ENCODE measurements at places on chromosomes 4 and X.

- DNase-seq = no peak
Measured at GRCh38 chr4:38672397-38673129, 8.6 kb downstream of the KLF3 start.

- no peak for DNase-seq
Measured at GRCh38 chr4:112726041-112726440, 89.1 kb downstream of the LARP7 start.

- no peak for DNase-seq
Measured at GRCh38 chr4:100117750-100118149, 72.5 kb downstream of the DDIT4L start.

GRCh38 chrX:76147106-76147505 lies 25.8 kb upstream of the PBDC1 start:
- DNase-seq = no peak

- DNase-seq = no peak
Measured at GRCh38 chr4:56123051-56123450, 174.3 kb downstream of the CEP135 start.

GRCh38 chrX:120749141-120749846 lies 119.4 kb upstream of the C1GALT1C1 start:
- peak; percentile 73 for DNase-seq

DNA sequence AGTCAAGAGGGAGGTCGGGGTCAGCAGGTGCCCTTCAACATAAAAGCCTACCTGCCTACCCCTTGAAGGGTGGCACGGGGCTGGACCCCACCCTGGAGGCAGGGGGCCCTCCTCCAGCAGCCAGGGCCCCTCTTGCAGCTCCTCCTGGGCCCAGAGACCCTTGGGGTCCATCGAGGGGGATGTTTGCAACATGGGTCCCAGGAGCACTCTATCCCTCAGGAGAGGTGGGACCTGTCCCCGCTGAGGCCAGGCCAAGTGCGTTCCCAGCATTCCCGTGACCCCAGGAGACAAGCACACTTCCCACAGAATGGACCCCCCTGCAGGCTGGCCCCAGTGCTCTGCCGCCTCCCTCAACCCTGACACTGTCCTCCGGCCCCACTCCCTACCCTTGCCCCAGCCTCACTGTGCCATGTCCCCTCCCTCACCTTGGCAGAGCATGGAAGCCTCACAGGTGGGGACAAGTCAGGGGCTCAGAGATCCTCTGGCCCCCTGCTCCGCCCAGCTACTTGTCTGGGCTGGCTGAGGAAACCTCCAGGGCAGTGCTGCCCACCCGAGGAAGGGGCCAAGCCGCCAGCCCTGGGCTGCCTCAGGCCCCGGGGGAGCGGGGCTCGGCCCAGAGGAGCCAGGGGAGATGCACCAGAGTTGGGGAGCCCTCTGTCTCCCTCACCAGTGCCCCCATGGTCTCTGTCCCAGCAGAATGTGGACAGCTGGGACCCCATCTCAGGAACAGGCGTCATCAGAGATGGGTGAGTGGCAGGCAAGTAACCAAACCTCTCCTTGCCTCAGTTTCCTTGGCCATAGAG lies 2.2 kb downstream of the MXD4 start:
- DNase-seq = no peak

GRCh38 chr4:180152831-180153230 lies 2090.4 kb upstream of the TENM3 start:
- no peak for DNase-seq

GRCh38 chr4:90585961-90586360 lies 458.8 kb downstream of the CCSER1 start:
- DNase-seq = no peak

GRCh38 chr4:68176500-68176899 lies 46.8 kb upstream of the TMPRSS11F start:
- DNase-seq = peak; percentile 8

DNA sequence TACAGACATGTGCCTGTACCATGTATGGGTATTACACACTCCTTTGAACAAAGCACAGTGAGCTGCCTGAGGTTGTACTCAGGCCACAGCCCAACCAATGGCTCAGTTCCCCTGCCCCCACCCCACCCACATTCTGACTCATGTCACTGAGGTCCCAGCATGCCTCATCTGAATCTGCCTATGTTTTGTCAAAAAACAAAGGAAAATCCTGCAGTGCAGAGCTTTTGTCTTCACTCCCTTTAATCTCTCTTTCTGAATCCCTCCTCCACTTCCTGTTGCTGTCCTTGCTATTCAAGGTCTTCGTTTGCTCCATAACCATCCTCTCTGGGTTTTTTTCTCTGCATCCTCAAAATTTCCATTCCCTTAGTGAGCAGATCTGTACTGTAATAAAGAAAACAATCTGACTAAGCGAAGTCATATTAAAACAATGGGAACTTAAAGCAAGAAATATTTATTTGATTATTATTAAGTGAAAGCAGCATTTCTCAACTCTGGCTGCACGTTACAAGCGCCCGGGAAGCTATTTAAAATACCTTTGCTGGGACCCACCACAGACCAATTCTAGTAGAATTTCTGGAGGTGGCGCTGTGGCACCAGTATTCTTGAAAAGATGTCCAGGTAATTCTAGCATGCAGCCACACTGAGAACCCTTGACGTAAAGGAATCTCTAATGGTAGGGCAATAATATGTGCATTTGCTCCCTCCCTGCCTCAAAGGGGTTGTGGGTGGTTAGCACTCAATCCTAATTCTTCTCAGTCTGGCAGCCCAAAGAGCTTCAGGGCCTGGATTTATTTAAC lies 8.7 kb downstream of the GUCY2F start:
- DNase-seq = peak; percentile 2

- DNase-seq = no peak
Measured at GRCh38 chrX:135982860-135983259, 2.4 kb upstream of the SLC9A6 start.

GRCh38 chr4:66991521-66991920 lies 553.8 kb downstream of the CENPC start:
- DNase-seq = no peak

- no peak for DNase-seq
Measured at GRCh38 chrX:259692-260355, 21.4 kb upstream of the PLCXD1 start.

- DNase-seq = no peak
Measured at GRCh38 chr4:8103421-8104390, 54.9 kb downstream of the ABLIM2 start.

DNA sequence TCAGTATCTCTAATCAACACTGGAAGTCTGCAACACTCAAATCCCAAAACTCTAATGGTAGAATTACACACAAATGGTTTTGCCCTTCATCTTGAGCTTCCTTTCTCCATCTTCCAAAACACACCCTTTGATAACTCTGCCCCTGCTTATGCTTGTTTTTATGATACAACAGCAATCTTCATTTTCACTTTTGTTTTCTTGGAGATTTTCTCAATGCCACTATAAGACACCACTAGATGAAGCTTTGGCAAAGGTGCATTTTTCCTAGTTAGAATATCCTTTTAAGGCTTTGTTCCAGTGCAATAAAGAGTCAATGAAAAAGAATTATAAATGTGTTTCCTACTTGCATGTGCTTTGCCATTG lies 472.4 kb upstream of the NWD2 start:
- DNase-seq = no peak

DNA sequence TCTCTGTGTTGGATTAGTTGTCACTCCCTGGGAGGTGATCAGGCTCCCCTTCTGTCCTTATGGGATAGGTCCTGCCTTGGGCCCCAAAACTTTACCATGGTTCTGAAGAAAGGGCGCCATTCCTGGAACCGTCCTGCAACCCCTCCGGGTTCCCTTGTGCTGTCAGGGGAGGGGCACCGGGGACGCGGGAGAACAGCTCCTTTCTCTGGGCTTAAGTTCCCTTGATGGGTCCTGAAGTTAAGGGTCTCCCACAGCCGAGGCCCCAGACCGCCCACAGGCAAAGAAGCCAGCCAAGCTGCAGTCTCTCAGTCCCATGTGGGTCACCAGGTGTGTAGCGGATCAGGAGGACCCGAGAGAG lies 44.8 kb downstream of the UGT2A3 start:
- no peak for DNase-seq

DNA sequence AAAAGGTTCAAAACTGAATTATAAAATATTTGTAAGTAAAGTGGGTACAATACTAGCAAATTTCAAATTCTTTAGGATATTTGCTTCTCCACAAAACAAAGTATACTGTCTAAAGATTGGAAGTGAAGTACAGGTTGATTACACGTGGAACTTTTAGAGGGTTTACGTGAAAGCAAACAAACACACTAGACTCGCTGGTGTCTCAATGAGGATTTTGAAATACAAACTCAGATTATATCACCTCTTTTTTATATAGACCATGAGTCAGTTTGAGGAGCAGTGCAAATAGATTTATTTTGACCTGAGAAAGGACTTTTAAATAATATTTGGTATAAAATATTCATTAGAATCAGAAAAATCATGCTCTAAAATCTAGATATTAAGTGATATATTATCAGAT lies 185.0 kb downstream of the SPOCK3 start:
- DNase-seq = no peak

- DNase-seq = no peak
Measured at GRCh38 chr4:162921178-162921785, 245.4 kb downstream of the NAF1 start.

- no peak for DNase-seq
Measured at GRCh38 chr4:154435895-154436294, 55.7 kb downstream of the DCHS2 start.

- no peak for DNase-seq
Measured at GRCh38 chrX:13937370-13938050, 92.2 kb downstream of the GEMIN8 start.

GRCh38 chrX:125507119-125507518 lies 187.4 kb downstream of the TEX13C start:
- DNase-seq = no peak

- DNase-seq = no peak
Measured at GRCh38 chr4:173151496-173151895, 17.1 kb upstream of the GALNT7 start.

DNA sequence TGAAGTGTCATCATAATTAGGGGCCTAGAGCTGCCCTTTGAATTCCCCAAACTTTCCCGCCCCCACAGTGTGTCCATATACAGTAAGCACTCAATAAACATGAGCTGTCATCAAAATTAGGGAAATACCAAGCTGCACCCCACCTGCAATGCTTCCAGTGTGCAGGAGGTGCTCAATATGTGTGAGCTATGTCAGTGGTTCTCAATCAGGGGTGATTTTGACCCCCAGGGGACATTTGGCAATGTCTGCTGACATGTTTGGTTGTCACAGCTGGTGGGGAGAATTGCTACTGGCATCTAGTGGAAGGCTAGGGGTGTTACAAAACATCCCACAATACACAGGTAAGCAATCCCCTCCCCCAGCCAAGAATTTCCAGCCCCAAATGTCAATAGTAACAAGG lies 748 bp downstream of the CFP start:
- no peak for DNase-seq

GRCh38 chr4:176638992-176639391 lies 153.7 kb downstream of the VEGFC start:
- DNase-seq = no peak

GRCh38 chr4:107192601-107193000 lies 156.5 kb upstream of the DKK2 start:
- no peak for DNase-seq

DNA sequence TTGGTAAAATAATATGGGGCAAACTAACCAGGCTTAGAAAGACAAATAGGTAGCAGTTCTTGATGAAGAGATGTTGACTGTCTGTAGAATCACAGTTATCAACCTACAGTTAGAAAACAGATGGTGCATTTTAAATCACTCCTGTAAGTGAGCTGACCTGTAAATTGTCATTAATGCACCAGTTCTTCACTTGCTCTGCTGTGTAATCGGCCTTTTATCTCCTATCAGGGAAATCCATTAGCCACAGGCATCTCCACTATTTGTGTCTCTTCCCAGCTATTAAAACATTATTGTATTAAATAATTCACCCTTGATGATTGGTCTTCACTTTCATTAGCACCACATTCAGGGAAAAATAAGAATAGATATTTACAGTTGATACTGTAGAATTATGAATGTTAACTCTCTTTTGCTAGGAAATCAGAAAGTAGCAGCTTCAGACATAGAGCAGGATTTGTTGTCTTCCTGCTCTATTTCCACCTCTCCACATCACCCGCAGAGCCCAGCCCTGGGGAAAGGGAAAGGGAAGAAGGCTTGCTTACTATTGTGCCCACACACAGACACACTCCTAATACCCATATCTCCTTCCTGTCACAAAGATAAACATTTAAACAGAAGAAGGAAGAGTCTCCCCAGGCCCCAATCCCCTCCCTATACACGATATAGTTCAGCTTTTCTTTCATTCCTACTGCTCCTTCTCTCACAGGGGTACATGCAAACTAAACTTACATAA lies 97.1 kb downstream of the REELD1 start:
- no peak for DNase-seq

DNA sequence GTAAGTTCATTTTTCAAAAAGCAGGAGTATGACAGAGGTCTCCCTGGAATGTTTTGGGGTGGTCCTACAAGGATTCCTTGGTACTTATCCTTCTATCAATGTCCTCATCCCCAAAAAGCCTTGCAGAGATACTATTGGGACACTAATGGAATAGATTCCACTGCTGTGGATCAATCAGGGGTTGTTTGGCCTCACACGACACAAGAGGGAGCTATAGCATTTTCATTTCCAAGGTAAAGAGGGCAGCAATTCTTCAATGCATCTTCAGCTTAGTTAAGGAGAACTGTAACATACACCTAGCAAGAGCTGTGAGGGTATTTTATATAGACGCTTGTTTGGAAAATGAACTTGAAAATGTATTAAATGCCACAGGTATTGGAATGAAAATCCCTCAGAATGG lies 50.9 kb downstream of the USP26 start:
- no peak for DNase-seq

- DNase-seq = no peak
Measured at GRCh38 chrX:51852621-51853020, 40.8 kb upstream of the MAGED1 start.

GRCh38 chrX:17414839-17415238 lies 39.8 kb downstream of the NHS start:
- no peak for DNase-seq

DNA sequence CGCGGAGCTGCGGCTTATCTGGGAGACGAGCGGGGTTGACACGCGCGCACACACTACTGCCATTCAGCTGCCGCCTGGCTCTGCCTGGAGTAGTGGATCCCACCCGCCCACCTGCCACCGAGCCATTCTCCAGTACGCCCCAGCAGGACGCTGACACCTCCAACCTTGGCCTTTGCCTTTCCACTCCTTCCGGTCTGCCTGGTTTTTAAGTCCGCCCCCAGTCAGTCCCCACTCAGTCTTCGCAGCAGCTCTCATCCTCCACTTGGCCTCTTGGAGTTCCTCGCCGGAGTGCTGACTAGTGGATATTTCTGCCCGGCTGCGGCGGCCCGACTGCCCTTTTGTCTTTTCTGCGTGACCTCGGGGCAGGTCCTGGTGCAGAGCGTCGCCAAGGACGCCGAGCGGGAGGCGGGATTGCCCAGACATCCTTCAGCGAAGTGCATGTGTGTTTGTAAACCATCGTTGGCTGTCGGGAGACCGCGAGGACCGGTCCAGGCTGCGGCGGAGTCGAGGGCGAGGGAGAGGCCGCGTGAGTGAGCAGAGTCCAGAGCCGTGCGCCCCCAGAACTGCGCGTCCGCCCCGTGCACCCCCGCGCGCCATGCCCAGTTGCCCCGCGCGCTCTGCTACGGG lies 1.1 kb downstream of the SLIT2 start:
- DNase-seq = no peak

GRCh38 chr4:41652971-41653370 lies 95.6 kb downstream of the PHOX2B start:
- DNase-seq = no peak

- DNase-seq = no peak
Measured at GRCh38 chrX:149903889-149904748, 23.1 kb downstream of the MAGEA8 start.

- no peak for DNase-seq
Measured at GRCh38 chr4:627347-628125, 2.2 kb downstream of the PDE6B start.

- no peak for DNase-seq
Measured at GRCh38 chr4:113300471-113300928, 251.0 kb downstream of the ANK2 start.

All from Jurkat, Clone E6-1 (cell line).